Right renal cortex interstitium (tissue), 3 donors: ENCODE measurements at places on chromosomes 7 and 10.

GRCh38 chr7:22433710-22434460 lies 66.1 kb downstream of the STEAP1B start:
- no peak for DNase-seq

- DNase-seq = no peak
Measured at GRCh38 chr7:54728411-54728810, 30.6 kb downstream of the SEC61G start.

- DNase-seq = no peak
Measured at GRCh38 chr7:113119429-113119828, 1.1 kb upstream of the SMIM30 start.

GRCh38 chr7:24763303-24763901 lies 6.1 kb upstream of the GSDME start:
- no peak for DNase-seq

DNA sequence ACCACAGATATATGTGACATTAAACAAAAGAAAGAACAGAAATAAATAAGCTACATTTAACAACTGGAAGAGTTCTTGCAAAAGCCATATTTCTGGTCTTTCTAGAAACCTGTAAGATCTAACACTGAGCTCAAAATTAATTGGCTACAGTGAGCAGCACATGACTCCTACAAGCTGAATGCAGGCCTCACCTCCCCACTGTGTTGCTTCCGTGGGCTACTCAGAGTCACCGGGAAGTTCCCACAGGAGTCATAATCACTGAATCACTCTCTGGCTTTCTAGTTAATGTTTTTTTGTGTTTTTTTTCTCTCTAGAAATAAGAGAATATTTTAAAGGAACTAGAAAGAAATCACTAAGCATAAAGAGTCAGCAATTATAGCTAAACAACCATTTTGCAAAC lies 10.2 kb upstream of the MRPS24 start:
- DNase-seq = no peak

GRCh38 chr7:17915168-17915567 lies 25.1 kb downstream of the SNX13 start:
- DNase-seq = no peak

DNA sequence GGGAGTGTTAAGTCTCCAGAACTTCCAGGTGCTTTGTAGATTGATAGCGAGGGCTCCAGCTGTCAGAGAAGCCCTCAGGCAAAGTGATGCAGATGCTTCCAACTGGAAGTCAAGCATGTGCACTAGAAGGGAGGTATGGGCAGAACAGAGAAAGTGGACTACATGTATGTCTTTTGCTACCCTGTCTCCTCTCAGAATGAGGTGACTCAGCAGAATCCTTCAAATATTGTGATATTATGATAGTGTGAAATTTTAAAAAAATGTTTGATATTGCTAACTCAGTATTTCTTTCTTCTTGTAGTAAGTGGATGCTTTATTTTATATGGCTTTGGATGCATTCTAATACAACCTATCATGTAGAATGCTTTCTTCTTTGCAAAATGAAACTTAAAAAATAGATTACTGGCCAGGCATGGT lies 138.9 kb upstream of the SVIL start:
- no peak for DNase-seq

- no peak for DNase-seq
Measured at GRCh38 chr10:133350950-133351329, 3.8 kb downstream of the PRAP1 start.

GRCh38 chr7:54409917-54410316 lies 132.3 kb upstream of the VSTM2A start:
- DNase-seq = no peak

DNA sequence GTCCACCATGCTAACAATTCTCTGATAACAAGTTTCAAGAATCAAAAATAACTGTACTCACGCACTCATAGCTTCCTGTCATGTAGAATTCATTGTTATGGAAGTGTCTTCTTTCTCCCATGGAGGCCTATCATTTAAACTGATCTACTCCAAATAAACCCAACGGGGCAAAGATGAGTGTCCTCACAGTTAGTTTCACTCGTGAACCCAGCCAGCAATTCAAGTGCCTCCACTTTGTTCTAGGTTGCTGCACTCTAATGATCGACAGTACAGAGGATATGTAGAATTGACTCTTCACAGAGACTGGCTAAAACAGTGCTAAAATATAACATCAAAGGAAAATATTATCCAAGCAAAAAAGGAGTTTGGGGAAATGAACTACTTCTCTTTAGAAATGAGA lies 111.4 kb downstream of the LRRN3 start:
- DNase-seq = no peak

DNA sequence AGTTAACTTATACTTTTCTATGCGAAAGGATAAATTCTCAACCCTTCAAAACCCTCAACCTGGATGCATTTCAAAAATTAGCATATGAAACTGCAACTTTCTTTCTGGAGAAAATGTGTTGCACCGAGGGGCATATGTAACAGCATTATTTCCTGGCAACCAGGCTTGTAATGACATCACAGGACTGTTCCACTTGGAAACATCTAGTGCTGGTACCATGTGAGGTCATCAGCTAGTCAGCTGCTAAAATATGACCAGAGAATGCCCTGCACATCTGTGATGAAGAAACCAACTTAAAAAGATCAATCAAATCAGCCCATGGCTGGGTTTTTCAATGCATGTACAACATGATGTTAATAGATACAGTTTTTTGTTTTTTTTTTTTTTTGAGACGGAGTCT lies 40.0 kb downstream of the FGFR2 start:
- no peak for DNase-seq

- DNase-seq = no peak
Measured at GRCh38 chr10:71838264-71839211, 12.5 kb downstream of the PSAP start.

GRCh38 chr10:103058034-103058433 lies 135.0 kb downstream of the NT5C2 start:
- DNase-seq = no peak
